Epithelial cell of alveolus of lung (primary cell): ENCODE measurements at places on chromosomes 12 and 14. TPM values are rescaled to one million over a fixed set of nuclear protein-coding genes. Genes with fewer than 3 reads are reported as not detected.

KLRG1 gene
- 1.4 and 3.0 TPM in 2 replicates for total RNA-seq

CCDC175 gene
- not detected in 2 replicates for total RNA-seq

FAM181A gene
- total RNA-seq, result not detected in 2 replicates

RND1 gene
- total RNA-seq, result 3.4 TPM in 1 of 2 replicates, not detected in the other

PSME1 gene
- 145 and 188 TPM in 2 replicates for total RNA-seq

C12orf50 gene
- not detected in 2 replicates for total RNA-seq

SMIM10L1 gene
- total RNA-seq, result 7.8 and 8.9 TPM in 2 replicates

TMEM263 gene
- 62.4 and 98.0 TPM in 2 replicates for total RNA-seq

UNC79 gene
- not detected in 2 replicates for total RNA-seq

TGFB3 gene
- total RNA-seq, result 7.2 and 11.3 TPM in 2 replicates

TEX22 gene
- total RNA-seq, result 0.13 and 1.4 TPM in 2 replicates

ACADS gene
- 8.5 and 15.0 TPM in 2 replicates for total RNA-seq

NPAS3 gene
- total RNA-seq, result 0.13 and 5.6 TPM in 2 replicates

ASCL4 gene
- total RNA-seq, result not detected in 2 replicates

LGR5 gene
- total RNA-seq, result not detected in 2 replicates

MANSC4 gene
- total RNA-seq, result not detected in 2 replicates

GLS2 gene
- 0.13 TPM in 1 of 2 replicates, not detected in the other for total RNA-seq

WDR89 gene
- total RNA-seq, result 5.7 and 11.1 TPM in 2 replicates

HSPB8 gene
- 7.0 and 11.3 TPM in 2 replicates for total RNA-seq

AACS gene
- 10.2 and 29.3 TPM in 2 replicates for total RNA-seq

C12orf60 gene
- 1.3 and 2.1 TPM in 2 replicates for total RNA-seq

NANOG gene
- not detected in 2 replicates for total RNA-seq

MIP gene
- total RNA-seq, result not detected in 2 replicates

SERPINA10 gene
- not detected in 2 replicates for total RNA-seq

CIDEB gene
- 0.16 and 1.9 TPM in 2 replicates for total RNA-seq

TCL1A gene
- total RNA-seq, result not detected in 2 replicates

SERPINA9 gene
- total RNA-seq, result not detected in 2 replicates

AGAP2 gene
- total RNA-seq, result 0.26 and 0.48 TPM in 2 replicates

ATP6V1D gene
- total RNA-seq, result 34.4 and 65.7 TPM in 2 replicates

NPC2 gene
- 435 and 461 TPM in 2 replicates for total RNA-seq

TAS2R46 gene
- 2.8 TPM in 1 of 2 replicates, not detected in the other for total RNA-seq

RABGGTA gene
- 19.6 and 28.6 TPM in 2 replicates for total RNA-seq

PTPN21 gene
- 5.2 and 5.7 TPM in 2 replicates for total RNA-seq

ADCY4 gene
- 0.39 and 0.88 TPM in 2 replicates for total RNA-seq

ZC2HC1C gene
- 0.39 and 3.8 TPM in 2 replicates for total RNA-seq

PROX2 gene
- total RNA-seq, result not detected in 2 replicates
